A549 treated with Mapracorat at 1 μM for 4 hours (cell line): ENCODE measurements at places on chromosomes 3 and 15. TPM values are rescaled to one million over a fixed set of nuclear protein-coding genes. Genes with fewer than 3 reads are reported as not detected.

The ITIH1 gene
- total RNA-seq: not detected in 5 replicates

The AADACL2 gene
- not detected in 5 replicates for total RNA-seq

The CD276 gene
- total RNA-seq: 70.7 to 80.8 TPM (median 76.4 TPM) in 5 replicates

The CKMT1A gene
- 2.0 to 3.5 TPM (median 2.7 TPM) in 5 replicates for total RNA-seq

The RARB gene
- 5.5 to 10.9 TPM (median 8.3 TPM) in 5 replicates for total RNA-seq

The ISLR gene
- 0.22 to 0.50 TPM (median 0.39 TPM) in 5 replicates for total RNA-seq

The FANCD2OS gene
- not detected in 5 replicates for total RNA-seq

The C15orf40 gene
- total RNA-seq: 44.6 to 50.6 TPM (median 48.6 TPM) in 5 replicates

The CHRM5 gene
- total RNA-seq: 0.03 to 0.04 TPM in 2 of 5 replicates, not detected in the others

The ACP3 gene
- total RNA-seq: 0.07 to 0.08 TPM in 2 of 5 replicates, not detected in the others

The EFCC1 gene
- not detected in 5 replicates for total RNA-seq

The AMIGO3 gene
- 0.17 to 1.5 TPM (median 0.82 TPM) in 5 replicates for total RNA-seq

The CEP19 gene
- total RNA-seq: 2.1 to 2.7 TPM (median 2.6 TPM) in 5 replicates

The BLM gene
- total RNA-seq: 10.8 to 17.2 TPM (median 14.1 TPM) in 5 replicates

The SHC4 gene
- total RNA-seq: 0.74 to 1.4 TPM (median 1.1 TPM) in 5 replicates

The GOLGA8M gene
- 0.08 to 0.40 TPM in 2 of 5 replicates, not detected in the others for total RNA-seq

The PLXNB1 gene
- 14.6 to 20.3 TPM (median 15.2 TPM) in 5 replicates for total RNA-seq

The FGF12 gene
- 0.44 to 1.1 TPM (median 0.68 TPM) in 5 replicates for total RNA-seq

The EFCAB12 gene
- total RNA-seq: 0.59 to 0.95 TPM (median 0.85 TPM) in 5 replicates

The SPTBN5 gene
- total RNA-seq: 0.16 to 0.34 TPM (median 0.25 TPM) in 5 replicates

The MEIS2 gene
- total RNA-seq: 7.9 to 10.9 TPM (median 8.6 TPM) in 5 replicates

The OIP5 gene
- 12.7 to 14.7 TPM (median 13.9 TPM) in 5 replicates for total RNA-seq

The NAALADL2 gene
- total RNA-seq: 0.18 to 0.35 TPM in 2 of 5 replicates, not detected in the others

The GALNT15 gene
- 0.03 to 0.27 TPM (median 0.13 TPM) in 4 of 5 replicates, not detected in the other for total RNA-seq

The HES1 gene
- 9.5 to 14.1 TPM (median 11.3 TPM) in 5 replicates for total RNA-seq

The GRAMD1C gene
- total RNA-seq: 0.34 to 0.63 TPM (median 0.41 TPM) in 5 replicates

The OR5K3 gene
- total RNA-seq: not detected in 5 replicates

The CTXN2 gene
- total RNA-seq: not detected in 5 replicates

The INKA1 gene
- total RNA-seq: 1.4 to 3.1 TPM (median 2.1 TPM) in 5 replicates

The PLA2G4D gene
- total RNA-seq: not detected in 5 replicates

The FRMD4B gene
- 0.42 to 1.4 TPM (median 1.2 TPM) in 5 replicates for total RNA-seq

The MIX23 gene
- total RNA-seq: 42.8 to 76.4 TPM (median 50.1 TPM) in 5 replicates

The GLCE gene
- total RNA-seq: 15.5 to 18.3 TPM (median 17.7 TPM) in 5 replicates

The BSN gene
- total RNA-seq: 0.09 to 0.41 TPM (median 0.13 TPM) in 5 replicates

The CLEC3B gene
- total RNA-seq: 0.27 TPM in 1 of 5 replicates, not detected in the others
